ENCODE measurements at places on chromosomes 5 and 9. TPM values are rescaled to one million over a fixed set of nuclear protein-coding genes. Genes with fewer than 3 reads are reported as not detected.

- no peak for DNase-seq
Measured at GRCh38 chr5:164345853-164346252, 840.4 kb downstream of the MAT2B start.

GRCh38 chr9:15642369-15642962 lies 89.6 kb downstream of the CCDC171 start:
- no peak for DNase-seq

DNA sequence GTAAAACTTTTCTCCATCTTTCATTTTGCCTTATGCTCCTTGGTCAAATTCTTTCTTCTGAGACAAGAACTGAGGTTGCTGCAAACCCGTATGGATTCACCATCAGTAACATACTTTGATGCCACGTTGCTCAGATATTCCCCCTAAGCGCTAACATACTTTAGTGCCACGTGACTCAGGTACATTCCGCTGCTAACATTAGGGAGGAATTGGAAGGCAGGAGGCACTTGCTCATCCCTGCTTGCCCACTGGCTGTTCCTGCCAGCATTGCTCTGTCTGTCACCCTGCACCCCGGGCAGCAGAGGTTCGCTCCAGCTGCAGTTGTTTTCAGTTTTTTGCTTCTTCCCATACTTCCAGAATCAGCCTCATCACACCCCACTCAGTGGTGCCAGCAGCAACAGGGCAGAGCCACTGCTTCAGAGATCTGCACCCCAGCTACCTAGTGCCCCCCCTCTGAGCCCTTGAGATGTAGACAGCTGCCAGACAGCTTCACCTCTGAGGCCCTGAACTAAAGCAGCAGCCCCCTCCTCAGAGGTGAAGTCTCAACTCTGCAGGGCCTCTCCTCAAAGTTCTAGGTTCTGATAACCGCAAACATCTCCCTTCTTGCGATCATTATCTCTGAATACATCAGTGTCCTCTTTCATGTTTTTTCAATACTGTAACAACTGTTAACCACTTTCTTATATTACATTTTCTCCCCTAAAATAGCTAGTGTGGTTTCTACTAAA lies 228.0 kb upstream of the KIF2A start:
- DNase-seq: no peak

RGS7BP gene
- total RNA-seq: 8.1 TPM

FSTL4 gene
- total RNA-seq: not detected
